ENCODE measurements at places on chromosomes 3 and 15. TPM values are rescaled to one million over a fixed set of nuclear protein-coding genes. Genes with fewer than 3 reads are reported as not detected.

AGBL1 gene
- 0.23 TPM for total RNA-seq

LRRC31 gene
- 1.1 TPM for total RNA-seq

STRIT1 gene
- not detected for total RNA-seq

CPNE9 gene
- total RNA-seq = not detected

CSPG5 gene
- 0.14 TPM for total RNA-seq

MYZAP gene
- 14.9 TPM for total RNA-seq

CCDC39 gene
- total RNA-seq = 3.0 TPM

CELSR3 gene
- total RNA-seq = 0.41 TPM

EOMES gene
- not detected for total RNA-seq

GNAT1 gene
- total RNA-seq = not detected

All from prostate gland (tissue), 2 donors.